Smooth muscle cell of the coronary artery (primary cell): ENCODE measurements at places on chromosomes 3 and 15. TPM values are rescaled to one million over a fixed set of nuclear protein-coding genes. Genes with fewer than 3 reads are reported as not detected.

Gene GPR149
- not detected in 2 replicates for total RNA-seq

Gene ANKDD1A
- total RNA-seq, result 3.2 and 15.3 TPM in 2 replicates

Gene SEMA5B
- under 0.01 TPM in 1 of 2 replicates, not detected in the other for total RNA-seq

Gene KIF9
- 2.0 and 5.0 TPM in 2 replicates for total RNA-seq

Gene TCF12
- 35.9 and 87.2 TPM in 2 replicates for total RNA-seq

Gene CP
- total RNA-seq, result 0.38 and 30.1 TPM in 2 replicates
